NCI-H146 (cell line): ENCODE measurements at places on chromosomes 2 and 18.
A peak's percentile ranks its signal among the peaks of the same experiment; 100 is the strongest.

- no peak for DNase-seq
Observed at GRCh38 chr2:44297431-44297830, 22.2 kb downstream of the SLC3A1 start.

- DNase-seq = no peak
Observed at GRCh38 chr2:190835303-190835930, 45.2 kb upstream of the GLS start.

GRCh38 chr18:3138274-3138975 lies 81.3 kb downstream of the MYOM1 start:
- DNase-seq = no peak

DNA sequence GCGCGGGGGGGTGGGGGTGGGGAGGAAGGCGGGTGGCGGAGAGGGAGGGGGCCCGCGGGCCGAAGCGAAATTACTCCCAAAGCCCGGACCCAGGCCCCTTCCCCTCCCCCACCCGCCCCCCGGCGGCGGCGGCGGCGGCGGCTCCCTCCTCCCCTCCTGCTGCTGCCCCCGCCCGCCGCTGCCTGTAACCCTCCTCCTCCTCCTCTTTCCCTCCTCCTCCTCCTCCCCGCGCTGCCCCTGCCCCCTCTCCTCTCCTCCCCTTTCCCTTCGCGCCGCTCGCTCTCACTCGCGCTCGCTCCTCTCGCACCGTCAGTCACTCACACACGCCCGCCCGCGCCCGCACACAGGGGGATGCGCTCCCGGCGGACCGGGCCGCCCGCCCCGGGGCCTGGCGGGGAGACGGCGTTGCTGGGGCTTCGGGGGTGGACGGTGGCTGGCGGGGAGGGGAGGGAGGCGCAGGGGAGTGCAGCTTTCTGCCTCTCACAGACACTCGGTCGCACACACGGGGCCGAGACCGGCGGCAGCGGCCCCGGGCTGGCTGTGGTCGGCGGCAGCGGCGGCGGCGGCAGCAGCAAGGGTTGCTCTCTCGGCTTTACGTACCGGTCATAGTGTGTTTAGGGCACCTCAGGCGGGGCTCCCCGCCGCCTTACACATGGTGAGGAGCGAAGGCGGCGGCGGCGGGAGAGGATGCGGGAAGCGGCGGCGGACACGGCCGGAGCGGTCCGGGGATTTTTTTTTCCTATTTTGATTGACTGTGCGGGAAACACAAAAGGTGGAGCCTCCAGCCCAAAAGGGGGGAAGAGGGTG lies 405 bp downstream of the SP3 start:
- peak; percentile 87 for DNase-seq

DNA sequence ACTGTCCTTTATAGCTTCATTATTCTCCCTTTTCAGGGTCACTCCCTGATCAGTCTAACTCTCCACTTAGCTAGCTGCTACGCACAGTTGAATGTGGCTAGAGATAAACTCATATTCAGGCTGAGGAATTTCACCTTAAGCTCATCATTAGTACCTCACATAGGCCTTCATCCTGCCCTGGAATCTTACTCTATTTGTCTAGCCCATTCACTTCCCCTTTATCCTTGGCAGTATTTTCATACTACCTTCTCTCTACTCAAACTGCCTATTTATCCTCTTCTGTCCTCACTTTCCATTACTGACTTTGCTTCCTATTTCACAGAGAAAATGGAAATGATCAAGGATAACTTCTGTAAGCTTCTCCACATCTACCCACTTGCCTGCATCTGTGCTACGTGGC lies 10.6 kb upstream of the DSC2 start:
- DNase-seq = no peak

DNA sequence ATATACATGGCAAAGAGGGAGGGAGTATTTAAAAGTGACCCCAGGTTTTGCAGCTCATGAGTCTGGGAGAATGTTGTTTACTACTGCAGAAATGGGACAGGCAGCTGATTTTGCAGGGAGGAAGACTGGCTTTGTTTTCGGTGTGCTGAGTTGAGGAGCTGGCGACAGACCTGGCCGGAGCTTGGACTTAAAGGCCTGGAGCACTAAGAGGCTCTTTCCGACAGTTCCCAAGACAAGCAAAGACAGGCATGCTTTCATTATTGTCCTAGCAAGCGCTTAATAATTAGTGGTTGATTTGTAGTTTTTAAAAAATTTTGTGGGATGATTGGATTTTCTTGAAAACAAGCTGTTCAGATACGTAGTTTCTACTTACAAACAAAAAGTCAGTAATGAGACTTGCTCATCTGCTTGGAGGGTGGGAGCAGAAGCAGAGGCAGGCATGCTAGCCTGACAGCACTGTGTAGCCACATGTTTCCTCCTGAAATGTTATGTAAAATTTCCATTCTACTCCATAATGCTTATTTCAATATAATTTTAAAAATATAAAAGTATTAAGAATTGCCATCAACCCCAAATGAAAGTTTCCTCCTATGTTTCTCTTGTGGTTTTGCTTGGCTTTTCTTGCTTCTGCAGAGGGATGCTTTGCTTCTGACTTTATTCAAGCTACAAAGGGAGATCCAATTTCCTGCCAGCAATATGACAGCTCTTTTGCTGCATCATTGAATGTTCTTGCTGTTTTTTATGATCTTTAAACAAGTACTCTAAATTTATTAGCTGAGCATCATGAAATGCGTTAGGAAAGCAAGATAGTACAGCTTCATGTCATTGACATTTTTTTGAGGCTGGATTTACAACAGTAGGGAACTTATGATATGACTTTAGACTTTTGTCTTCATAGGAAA lies 75.8 kb downstream of the PHLPP1 start:
- no peak for DNase-seq

DNA sequence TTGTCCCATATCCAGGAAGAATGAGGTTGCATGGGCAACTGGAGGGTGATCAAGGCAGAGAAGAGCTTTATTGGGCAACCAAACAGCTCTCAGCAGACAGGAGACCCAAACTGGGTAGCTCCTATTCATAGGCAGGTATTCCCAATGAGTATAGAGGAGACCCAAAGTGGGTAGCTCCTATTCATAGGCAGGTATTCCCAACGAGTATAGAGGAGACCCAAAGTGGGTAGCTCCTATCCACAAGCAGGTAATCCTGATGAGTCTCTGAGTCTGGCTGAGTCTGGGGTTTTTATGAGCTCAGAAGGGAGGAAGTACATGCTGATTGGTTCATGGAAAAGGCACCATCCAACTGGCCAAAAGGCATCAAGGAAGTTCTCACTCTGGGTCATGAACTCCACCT lies 5.3 kb upstream of the GORASP2 start:
- DNase-seq = no peak

- peak; percentile 73 for DNase-seq
Observed at GRCh38 chr2:73823916-73824523, 4.7 kb upstream of the STAMBP start.

- no peak for DNase-seq
Observed at GRCh38 chr18:850960-851359, 38.9 kb upstream of the YES1 start.
